ENCODE measurements at places on chromosomes 7 and 10.

DNA sequence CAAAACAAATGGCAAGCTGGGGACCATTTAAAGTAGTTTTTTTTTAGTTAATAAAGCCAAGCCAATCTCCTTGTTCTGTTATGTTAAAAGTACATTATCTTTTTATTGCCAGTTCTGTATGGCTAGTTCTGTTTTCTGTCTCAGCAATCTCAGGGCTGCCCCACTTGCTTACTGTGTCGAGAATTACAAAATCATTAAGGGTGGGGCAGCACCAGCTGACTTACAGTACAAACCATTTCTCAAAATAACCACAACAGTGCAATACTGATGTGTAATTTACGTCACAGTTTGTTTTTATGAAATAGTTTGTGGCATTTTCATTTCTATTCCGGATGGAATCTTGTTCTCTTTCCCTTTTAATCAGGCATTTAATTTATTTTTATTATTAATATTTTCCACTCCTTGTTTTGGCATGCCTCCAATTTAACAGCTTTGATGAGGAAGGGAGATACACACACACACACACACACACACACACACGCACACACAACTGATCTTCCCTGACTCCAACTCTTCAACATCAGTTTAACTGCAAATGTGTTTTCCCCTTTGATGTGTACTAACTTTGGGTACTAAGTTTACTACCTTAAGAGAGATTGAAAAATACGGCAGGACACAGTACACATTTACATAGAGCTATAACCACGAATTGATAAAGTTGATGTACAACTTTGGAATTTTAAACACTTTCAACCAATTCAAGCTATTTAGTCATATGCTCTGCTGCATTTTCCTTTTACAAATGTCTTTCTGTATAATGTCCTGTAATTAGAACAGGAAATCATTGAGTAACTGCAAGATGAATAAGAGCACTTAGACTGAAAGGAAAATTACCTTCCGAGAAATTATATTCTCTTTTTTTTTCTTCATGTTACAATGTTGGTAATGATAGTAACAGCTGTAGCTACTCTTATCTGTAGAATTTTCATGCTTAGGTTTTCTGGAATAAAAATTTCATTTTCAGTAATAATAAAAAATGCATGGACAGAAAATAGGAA lies 91.5 kb downstream of the ARID5B start:
- no peak for DNase-seq

DNA sequence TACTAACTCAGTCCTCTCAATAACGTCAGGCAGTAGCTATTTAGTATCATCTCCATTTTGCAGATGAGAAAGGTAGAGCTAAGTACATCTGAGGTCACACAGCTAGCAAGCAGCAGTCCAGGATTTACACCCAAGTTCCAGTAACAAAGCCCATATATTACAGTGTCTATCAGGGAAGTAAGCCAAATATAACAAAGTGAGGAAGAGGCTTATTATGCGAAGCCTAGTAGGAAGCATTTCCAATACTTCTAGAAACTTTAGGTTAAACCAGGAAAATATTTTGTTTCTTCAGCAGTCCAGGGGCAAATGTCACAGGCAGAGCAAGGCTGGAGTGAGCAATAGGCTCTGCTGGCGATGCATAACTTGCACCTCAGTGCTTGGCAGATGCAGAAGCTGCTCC lies 53.9 kb downstream of the NOC3L start:
- no peak for DNase-seq

- no peak for DNase-seq
These were observed 103.5 kb upstream of the CELF2 start for GRCh38 chr10:10914144-10914543.

GRCh38 chr10:35558276-35558675 lies 46.9 kb upstream of the GJD4 start:
- no peak for DNase-seq

GRCh38 chr7:108735814-108736213 lies 166.1 kb downstream of the DNAJB9 start:
- DNase-seq, result no peak

DNA sequence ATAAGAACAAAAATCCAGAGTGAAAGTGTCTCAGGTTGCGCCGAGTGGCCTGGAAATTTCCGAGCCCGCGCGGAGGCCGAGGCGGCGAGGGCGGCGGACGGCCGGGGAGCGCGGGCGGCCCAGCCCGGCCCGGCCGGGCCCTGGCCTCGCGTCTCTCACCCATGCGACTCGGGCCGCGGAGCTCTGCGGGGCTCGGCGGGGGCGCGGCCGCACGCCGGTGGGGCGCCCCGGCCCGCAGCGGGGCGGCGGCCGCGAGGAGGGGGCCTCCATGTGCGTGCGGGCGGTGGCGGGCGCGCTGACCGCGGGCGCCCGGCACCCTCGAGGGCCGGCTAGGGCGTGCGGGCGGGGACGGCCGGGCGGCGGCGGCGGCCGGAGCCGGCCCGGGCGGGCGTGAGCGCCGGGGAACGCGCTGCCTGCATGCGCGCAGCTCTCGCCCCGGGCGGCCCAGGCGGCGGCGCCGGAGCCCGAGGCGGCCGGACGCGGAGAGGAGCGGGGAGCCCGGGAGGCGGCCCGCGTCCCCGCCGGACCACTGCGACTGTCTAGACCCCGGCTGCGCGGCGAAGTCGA lies 302 bp upstream of the EN2 start:
- DNase-seq, result no peak

GRCh38 chr7:153444641-153445040 lies 607.6 kb upstream of the DPP6 start:
- DNase-seq, result no peak

- no peak for DNase-seq
These were observed 14.8 kb downstream of the CCL24 start for GRCh38 chr7:75798770-75799169.

DNA sequence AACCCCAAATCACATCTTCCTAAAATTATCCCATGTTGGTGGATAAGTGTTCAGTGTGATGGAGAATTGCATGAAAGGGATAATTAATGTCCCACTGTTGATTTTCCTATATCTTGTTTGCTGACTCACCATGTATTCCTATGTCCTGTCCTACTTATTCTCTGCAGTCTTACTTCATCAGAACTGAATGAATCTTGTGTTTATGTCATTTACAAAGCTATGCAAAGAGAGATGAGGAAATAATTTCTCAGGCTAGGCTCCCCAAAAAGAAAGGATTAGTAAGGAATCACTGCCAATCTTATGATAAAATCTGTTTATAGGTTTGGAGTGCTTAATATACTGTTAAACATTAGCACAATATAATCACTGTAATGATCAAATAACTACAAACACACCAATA lies 360.8 kb downstream of the CRPPA start:
- no peak for DNase-seq

DNA sequence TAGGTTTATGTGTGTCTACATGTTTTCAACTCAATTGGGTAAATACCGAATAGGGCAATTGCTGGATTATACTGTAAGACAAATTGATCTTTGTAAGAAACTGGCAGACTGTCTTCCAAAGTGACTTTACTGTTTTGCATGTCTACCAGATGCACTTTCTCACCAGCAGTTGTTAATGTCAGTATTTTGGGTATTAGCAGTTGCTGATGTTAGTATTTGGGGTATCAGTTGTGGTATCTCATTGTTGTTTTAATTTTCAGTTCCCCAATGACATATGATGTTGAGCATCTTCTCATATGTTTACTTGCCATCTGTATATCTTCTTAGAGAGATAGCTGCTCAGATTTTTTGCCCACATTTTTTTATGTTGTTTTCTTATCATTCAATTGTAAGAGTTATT lies 10.6 kb downstream of the PDE6C start:
- no peak for DNase-seq

DNA sequence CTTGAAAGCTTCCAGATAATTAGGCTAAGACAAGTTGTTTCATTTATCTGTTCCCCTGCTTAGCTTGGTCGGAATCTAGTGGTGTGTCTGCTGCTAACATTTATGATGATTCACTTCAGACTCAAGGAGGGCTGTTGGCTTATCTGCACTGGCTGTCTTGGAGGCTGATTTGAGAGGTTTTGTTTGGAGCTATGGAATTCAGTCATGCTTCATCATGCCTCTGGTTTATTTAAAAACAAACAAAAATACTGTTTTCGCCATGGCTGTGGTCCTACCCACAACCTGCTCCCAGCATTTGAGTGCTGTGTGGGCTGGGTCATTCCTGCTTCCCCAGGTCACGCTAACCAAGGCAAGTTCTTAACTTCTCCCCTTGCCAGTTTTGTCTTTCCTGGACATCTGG lies 11.7 kb upstream of the ARPC1B start:
- DNase-seq, result no peak

- no peak for DNase-seq
These were observed 276.8 kb upstream of the CNTNAP2 start for GRCh38 chr7:145839814-145840213.

- no peak for DNase-seq
These were observed 241.5 kb upstream of the PRSS1 start for GRCh38 chr7:142507799-142508198.

DNA sequence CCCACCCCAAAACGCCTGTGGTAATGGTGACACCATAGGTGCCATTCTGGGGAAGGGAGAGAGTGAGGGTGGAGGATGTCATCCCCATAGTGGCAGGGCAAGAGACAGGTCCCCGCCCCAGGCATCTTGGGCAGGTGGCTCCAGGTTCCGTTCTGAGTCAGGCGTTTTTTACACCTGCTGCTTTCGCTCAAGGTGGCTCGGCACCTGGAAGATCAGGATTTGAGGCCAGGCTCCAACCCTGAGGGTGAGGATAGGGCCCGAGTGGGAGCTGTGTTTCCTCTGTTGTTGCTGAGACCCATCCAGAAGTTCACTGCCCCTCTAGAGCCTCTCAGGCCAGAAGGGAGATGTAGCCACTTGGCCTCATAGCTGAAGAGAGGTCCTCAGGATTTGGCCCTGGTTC lies 36.6 kb upstream of the DUSP5 start:
- DNase-seq, result no peak

GRCh38 chr7:157439761-157440160 lies 103.0 kb downstream of the DNAJB6 start:
- no peak for DNase-seq

DNA sequence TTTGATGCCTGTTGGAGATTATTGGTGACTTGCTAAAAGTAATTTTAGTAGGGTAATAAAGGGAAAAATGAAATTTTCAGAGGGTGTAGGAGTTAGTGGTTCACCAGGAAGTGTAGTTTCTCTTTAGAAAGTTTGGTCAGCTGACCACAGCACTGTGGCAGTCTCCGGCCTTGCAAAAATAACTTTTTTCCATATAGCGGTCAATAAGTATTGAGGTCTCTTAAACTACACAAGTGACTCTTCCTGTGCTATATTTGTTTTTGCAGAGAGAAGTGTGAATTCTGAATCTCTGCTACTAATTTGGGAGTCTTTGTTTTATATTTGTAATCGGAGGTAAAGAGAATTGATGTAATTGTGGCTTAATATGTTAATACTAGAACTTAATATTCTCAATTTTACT lies 24.3 kb downstream of the PTPN12 start:
- no peak for DNase-seq

GRCh38 chr7:50657912-50658311 lies 92.7 kb upstream of the DDC start:
- DNase-seq, result no peak

GRCh38 chr10:79420974-79421688 lies 24.3 kb downstream of the ZCCHC24 start:
- no peak for DNase-seq

DNA sequence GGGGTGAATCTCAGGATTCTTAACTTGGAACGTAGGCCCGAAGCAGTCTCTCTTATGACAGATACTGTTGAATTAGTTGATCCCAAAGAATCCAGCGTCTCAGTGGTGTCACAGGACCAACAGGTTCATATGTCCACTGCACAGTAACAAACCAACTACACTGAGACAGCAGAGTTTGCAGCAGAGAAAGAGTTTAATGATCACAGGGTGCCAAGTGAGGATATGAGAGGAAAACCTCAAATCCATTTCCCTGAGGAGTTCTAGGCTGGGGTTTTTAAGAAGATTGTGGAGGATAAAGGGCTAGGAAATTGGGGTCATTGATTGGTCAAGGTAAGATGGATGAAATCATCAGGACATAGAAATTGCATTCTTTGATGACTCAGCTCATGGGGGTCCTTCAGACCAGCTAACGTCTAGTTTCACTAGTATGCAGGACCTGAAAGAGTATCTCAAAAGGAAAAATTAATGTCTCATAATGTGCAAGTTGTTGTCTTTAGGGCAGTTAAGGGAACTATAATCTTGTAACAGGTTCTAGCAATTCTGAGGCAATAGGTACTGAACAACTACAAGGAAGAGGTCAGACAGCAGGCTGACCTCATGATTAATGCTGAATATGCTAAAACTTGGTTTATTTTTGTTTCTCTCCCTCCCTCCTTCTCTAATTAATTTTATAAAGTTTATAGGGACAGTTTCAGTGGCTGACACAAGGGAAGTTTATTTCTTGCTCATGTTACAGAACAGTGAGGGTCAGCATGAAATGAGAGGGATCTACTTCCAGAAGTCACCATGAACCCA lies 310.9 kb upstream of the NEBL start:
- DNase-seq, result no peak

GRCh38 chr10:60835049-60835448 lies 56.8 kb downstream of the CDK1 start:
- no peak for DNase-seq

DNA sequence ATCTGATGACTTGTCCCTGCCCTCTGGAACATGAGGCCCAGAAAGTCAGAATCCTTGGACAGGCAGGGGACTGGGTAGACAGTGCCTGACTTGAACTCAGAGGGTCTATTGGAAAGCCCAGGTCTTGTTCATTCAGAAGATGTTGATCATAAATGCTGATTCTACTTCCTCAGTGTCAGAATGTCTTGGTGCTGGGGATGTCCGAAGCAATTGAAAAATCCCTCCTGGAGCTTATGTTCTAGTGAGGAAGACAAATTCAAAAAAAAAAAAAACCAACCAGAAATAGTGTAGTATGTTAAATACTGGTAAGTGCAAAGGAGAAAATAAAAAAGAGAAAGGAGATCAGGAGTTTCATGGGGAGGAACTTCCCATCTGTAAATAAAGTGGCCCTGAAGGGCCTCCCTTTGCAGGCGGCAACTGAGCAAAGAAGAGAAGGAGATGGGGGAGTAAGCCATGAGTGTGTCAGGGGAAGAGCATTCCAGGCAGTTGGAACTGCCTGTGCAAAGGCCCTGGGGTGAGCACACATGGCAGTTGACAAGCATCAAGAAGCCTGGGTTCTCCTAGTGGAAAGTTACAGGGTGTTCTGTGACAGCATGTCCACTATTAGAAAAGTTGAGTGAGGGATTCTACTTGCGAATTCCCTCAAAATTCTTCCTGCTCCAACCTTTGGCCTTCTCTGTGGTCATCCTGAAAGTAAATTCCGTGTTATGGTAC lies 30.7 kb downstream of the TSPAN15 start:
- no peak for DNase-seq

DNA sequence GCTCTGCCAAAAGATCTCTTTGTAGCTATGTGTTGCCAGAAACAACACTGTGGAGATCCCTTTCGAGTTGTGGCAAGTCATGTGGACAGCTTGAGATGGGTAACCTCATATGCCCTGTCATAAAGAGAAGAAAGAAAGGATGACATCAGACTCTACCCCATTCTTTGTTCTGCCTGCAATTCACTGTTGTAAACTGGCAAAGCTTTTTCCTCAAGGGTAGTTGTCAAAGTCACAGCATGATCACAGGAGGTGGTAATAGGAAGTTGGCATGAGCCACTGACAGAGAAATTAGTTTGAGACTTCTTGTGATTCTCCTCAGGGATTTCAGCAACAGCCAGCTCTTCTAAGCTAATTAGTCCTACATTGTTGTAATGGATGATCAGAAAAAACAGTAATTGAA lies 19.4 kb upstream of the MINDY3 start:
- no peak for DNase-seq

GRCh38 chr7:43921423-43921822 lies 4.8 kb upstream of the UBE2D4 start:
- no peak for DNase-seq

Data from stimulated activated CD4-positive, alpha-beta T cell treated with anti-CD3 and anti-CD28 coated beads, Interleukin-1b, Interleukin-23, amount 100 ng/mL, for 4 hours (primary cell).